Smooth muscle cell of bladder (primary cell): ENCODE measurements at places on chromosomes 4 and X. TPM values are rescaled to one million over a fixed set of nuclear protein-coding genes. Genes with fewer than 3 reads are reported as not detected.

Gene RAB9A
- 34.6 and 37.0 TPM in 2 replicates for total RNA-seq

Gene BMPR1B
- total RNA-seq, result 0.14 and 0.55 TPM in 2 replicates

Gene RPS6KA3
- 36.1 and 36.7 TPM in 2 replicates for total RNA-seq

Gene MAGEA4
- not detected in 2 replicates for total RNA-seq

Gene TSPYL2
- 23.7 and 24.7 TPM in 2 replicates for total RNA-seq

Gene EOLA2
- total RNA-seq, result 12.8 and 20.1 TPM in 2 replicates

Gene MAGEB10
- not detected in 2 replicates for total RNA-seq

Gene GPRASP3
- 3.7 and 5.0 TPM in 2 replicates for total RNA-seq

Gene TLR2
- total RNA-seq, result 0.28 TPM in 2 replicates

Gene ESX1
- not detected in 2 replicates for total RNA-seq

Gene UCHL1
- total RNA-seq, result 500 and 612 TPM in 2 replicates

Gene INPP4B
- 4.3 and 4.5 TPM in 2 replicates for total RNA-seq

Gene SLC49A3
- total RNA-seq, result 2.7 and 4.8 TPM in 2 replicates

Gene ARMCX4
- total RNA-seq, result 4.1 and 4.8 TPM in 2 replicates

Gene NPY2R
- total RNA-seq, result under 0.01 TPM in 1 of 2 replicates, not detected in the other

Gene MAOA
- 4.8 and 9.0 TPM in 2 replicates for total RNA-seq

Gene S100P
- 0.18 and 1.6 TPM in 2 replicates for total RNA-seq

Gene RTL3
- not detected in 2 replicates for total RNA-seq

Gene MAGEA12
- total RNA-seq, result under 0.01 and 0.14 TPM in 2 replicates

Gene VBP1
- 42.4 and 47.6 TPM in 2 replicates for total RNA-seq

Gene NSG1
- total RNA-seq, result 2.4 and 19.9 TPM in 2 replicates

Gene LDB2
- 36.5 and 44.7 TPM in 2 replicates for total RNA-seq

Gene EVC
- total RNA-seq, result 34.8 and 36.8 TPM in 2 replicates

Gene LONRF3
- 0.28 and 1.8 TPM in 2 replicates for total RNA-seq

Gene OTUD6A
- total RNA-seq, result not detected in 2 replicates

Gene CCNG2
- 18.6 and 25.4 TPM in 2 replicates for total RNA-seq

Gene ANK2
- total RNA-seq, result 34.0 and 45.4 TPM in 2 replicates

Gene TIGD4
- 0.14 and 0.18 TPM in 2 replicates for total RNA-seq

Gene SLC6A14
- under 0.01 TPM in 1 of 2 replicates, not detected in the other for total RNA-seq

Gene BGN
- 2.0 and 9.0 TPM in 2 replicates for total RNA-seq

Gene TMPRSS11F
- total RNA-seq, result not detected in 2 replicates

Gene PDCL2
- not detected in 2 replicates for total RNA-seq

Gene CFI
- total RNA-seq, result 1.8 and 6.9 TPM in 2 replicates

Gene SORCS2
- 1.1 and 3.8 TPM in 2 replicates for total RNA-seq

Gene ADH1B
- 81.4 and 83.2 TPM in 2 replicates for total RNA-seq

Gene VSIG1
- total RNA-seq, result under 0.01 TPM in 1 of 2 replicates, not detected in the other

Gene CSAG1
- not detected in 2 replicates for total RNA-seq

Gene FSTL5
- not detected in 2 replicates for total RNA-seq

Gene NCAPG
- total RNA-seq, result 2.3 and 2.6 TPM in 2 replicates

Gene AFM
- not detected in 2 replicates for total RNA-seq

Gene RAB40A
- under 0.01 and 0.09 TPM in 2 replicates for total RNA-seq

Gene TAF7L
- total RNA-seq, result 0.37 and 0.43 TPM in 2 replicates

Gene MTNR1A
- total RNA-seq, result not detected in 2 replicates

Gene TNIP3
- under 0.01 and 0.28 TPM in 2 replicates for total RNA-seq

Gene HTRA3
- total RNA-seq, result 5.8 and 10.4 TPM in 2 replicates

Gene FAM149A
- 5.3 and 7.0 TPM in 2 replicates for total RNA-seq

Gene GABRQ
- not detected in 2 replicates for total RNA-seq
